Endothelial cell of umbilical vein (primary cell): ENCODE measurements at places on chromosomes 4 and X.

DNA sequence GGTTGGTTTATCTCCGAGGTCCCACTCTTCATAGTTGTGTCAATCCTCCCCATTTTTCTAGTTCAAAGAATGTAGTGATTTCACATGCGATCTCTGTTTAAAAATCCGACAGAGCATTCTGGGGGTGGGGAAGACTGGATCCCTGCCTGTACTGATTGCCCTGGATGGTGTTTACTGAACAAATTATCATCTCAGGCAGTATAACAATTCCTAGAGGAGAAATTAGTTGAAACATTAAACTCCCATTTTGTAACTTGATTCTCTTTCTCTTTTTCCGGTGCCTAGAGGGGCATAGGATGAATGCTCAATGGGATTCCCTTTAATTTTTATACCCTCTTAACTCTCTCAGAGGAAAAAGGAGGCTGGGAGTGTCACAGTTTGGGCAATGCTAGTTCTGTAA, 10.0 kb upstream of the CWH43 start:
- DNase-seq: no peak

DNA sequence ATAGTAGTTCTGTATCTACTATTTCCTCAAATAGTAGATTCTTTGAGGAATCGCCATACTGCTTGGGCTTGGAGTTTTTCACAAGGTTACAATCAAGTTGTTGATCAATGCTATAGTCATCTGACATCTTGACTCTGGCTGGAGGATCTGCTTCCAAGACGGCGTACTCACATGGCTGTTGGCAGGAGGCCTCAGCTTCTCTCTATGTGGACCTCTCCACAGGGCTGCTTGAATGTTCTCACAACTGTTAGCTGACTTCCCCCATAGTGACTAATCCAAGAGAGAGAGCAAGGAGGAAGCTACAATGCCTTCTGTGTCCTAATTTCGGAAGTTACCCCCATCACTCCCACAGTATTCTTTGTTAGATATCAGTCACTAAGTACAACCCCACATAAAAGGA, 10.3 kb downstream of the EGFL6 start:
- DNase-seq: no peak

DNA sequence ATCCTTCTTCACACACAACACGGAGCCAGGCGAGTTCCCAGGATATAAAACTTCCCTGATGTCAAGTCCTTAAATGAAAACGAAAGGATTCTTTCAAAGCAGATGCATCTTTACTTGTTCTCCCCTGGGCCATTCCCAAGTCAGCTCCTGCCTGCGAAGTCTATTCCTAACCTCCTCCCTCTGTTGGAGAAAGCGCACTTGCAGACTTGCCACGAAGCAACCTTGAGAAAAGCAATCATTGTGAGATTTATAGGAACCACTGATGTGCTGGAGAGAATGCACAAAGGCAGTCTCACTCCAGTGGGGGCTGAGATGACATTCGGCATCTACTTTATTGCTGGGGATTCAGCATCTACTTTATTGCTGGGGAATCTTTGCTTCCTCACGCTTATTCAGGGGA, 155.7 kb downstream of the NSUN7 start:
- DNase-seq: no peak

DNA sequence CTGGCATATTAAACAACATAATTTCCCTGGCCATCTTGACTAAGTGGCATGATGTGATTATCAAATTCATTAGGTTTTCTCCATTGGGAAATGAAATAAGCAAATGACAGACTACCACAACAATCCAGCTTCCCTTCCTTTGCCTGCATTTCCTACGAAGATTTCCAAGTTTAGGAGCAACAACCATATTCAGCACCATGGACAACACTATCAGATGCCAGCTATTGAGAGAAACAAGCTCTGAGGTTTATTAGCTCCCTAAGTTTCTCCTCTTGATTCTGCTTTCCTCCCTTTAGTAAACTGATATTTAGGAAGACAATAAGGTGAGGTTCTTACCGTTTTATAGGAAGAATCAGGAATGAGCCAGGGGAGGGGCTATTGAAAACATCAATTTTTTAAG, 36.2 kb downstream of the DCX start:
- DNase-seq: no peak

GRCh38 chr4:14926368-14926767, 75.9 kb upstream of the CPEB2 start:
- no peak for DNase-seq

DNA sequence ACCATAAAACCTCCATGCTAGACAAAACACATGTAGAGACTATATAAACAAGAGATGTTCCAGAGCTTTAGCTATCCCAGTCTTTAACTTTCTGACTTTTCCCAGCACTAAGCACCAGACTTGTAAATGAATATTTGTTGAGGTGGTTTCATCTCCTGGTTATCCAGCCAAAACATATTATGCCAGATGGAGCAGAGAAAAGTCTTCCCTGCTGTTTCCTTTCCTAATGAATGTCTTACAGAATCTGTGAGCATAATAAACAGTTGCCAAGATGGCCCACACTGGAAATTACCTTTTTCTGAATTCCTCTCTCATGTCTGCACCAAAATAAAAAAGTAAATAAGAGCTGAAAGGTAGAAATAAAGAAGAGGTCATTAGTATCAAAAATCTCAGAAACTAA, 159.2 kb downstream of the TECRL start:
- no peak for DNase-seq

GRCh38 chr4:796206-796605, 29.7 kb downstream of the CPLX1 start:
- DNase-seq: no peak

DNA sequence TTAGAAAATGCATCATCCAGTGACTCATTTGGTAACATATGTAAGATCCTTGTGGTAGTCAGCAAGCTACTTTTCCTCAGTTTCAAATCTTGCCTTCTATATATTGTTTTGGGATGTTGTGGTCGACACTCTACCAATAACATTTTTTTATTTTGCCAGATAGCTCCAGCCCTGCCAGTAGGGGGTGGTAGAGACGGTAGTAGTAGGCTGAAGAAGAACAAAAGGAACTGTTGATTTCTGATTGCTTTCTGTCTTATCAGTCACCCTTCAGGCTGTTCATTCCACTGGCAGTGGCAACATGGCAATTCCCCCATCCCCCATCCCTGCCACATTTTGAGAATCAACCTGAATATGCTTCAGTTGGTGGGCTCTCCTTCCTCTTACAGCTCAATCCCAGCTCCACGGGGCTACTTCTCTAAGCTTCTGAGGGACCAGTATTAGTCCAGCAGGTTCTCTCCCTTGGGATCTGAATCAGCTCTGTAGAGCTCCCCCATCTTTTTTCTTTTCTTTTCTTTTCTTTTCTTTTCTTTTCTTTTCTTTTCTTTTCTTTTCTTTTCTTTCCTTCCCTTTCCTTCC, 171.5 kb upstream of the VEGFC start:
- DNase-seq: no peak

DNA sequence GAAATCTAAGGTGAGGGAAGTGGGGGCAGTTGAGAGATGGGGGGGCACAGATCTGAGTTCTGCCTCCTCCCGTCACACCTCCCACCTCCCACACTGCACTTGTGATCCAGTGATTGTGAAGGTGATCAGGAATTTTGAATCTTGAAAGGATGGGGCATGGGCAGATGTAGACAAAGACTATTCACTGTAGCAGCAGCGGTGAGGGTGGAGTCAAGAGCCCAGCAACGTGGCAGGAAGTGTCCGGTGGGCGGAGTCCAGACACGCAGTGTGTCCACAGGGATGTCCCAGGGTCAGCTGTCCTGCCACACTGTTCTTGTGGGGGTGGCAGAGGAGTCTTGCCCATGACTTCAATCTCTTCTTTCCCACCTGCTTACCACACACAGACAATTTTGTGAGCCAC, 330.5 kb upstream of the GALNT7 start:
- no peak for DNase-seq

- peak; percentile 60 for DNase-seq
Measured at GRCh38 chr4:6720202-6720699, 4.3 kb downstream of the BLOC1S4 start.
